CD4-positive, alpha-beta T cell treated with Interleukin-21 for 1 hour (primary cell): ENCODE measurements at places on chromosomes 1 and 21.

DNA sequence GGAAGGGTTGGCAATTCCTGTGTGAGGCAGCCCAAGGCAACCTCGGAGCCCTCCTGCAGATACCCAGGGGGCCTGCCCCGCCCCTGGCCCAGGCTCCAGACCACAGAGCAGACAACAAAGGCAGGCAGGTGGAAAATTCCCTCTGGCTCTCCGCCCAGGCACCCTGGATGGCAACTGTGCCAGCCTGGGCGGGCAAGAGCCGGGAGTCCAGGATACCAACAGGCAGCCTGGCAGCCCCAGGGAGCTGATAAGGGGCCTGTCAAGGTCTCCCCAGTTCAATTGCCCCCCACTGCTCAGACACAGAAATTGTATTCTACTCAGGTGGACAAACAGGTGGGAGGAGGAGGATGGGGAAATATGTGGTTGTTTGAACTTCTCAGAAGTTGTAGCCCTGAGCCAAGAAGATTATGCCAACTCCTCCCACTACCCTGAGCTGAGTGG is 15.4 kb upstream of the GPR37L1 start:
- DNase-seq = no peak

DNA sequence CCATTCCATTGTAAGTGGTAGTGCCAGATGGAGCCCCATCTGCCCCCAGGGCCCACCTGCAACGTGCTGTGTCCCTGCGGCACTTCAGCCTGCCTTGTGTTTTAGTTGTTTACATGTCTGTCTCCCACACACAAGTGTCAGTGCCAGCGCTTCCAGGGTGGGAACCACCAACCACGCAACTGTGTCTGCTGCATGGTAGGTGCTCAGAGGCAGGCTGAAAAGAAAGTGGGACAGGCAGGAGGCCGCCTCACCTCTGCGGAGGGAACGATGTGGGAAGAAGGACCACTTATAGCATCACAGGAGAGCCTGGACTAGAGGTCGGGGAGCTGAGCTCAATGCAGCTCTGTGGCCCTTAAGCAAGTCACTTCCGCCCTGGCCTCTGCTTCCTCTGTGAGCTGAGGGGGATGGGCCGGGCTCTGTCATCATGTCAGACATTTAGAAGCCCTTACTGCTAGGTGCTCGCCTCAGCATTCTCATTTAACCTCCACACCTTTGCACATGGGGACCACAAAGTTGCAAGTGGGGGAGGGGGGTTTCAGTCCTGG is 17.9 kb downstream of the SLC9A1 start:
- peak; percentile 75 for DNase-seq

DNA sequence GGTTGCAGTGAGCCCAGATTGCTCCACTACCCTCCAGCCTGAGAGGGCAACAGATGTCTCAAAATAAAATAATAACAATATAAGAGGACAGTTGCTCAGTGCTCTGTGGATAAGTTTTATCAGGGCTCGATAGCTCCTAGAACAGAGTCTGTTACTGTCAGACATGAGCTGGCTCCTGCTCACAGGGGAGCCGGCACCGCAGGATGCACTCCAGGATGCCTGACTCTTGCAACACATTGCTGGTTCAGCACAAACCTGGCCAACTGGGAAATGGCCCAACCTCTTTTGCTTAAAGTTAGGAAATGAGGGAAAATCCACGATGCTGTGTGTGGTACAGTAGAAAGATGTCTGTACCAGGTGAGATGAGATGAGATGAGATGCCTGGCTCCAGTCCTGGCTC is 5.8 kb upstream of the CTSE start:
- DNase-seq = no peak

GRCh38 chr1:28031173-28031572 is 57.2 kb downstream of the EYA3 start:
- DNase-seq = no peak

DNA sequence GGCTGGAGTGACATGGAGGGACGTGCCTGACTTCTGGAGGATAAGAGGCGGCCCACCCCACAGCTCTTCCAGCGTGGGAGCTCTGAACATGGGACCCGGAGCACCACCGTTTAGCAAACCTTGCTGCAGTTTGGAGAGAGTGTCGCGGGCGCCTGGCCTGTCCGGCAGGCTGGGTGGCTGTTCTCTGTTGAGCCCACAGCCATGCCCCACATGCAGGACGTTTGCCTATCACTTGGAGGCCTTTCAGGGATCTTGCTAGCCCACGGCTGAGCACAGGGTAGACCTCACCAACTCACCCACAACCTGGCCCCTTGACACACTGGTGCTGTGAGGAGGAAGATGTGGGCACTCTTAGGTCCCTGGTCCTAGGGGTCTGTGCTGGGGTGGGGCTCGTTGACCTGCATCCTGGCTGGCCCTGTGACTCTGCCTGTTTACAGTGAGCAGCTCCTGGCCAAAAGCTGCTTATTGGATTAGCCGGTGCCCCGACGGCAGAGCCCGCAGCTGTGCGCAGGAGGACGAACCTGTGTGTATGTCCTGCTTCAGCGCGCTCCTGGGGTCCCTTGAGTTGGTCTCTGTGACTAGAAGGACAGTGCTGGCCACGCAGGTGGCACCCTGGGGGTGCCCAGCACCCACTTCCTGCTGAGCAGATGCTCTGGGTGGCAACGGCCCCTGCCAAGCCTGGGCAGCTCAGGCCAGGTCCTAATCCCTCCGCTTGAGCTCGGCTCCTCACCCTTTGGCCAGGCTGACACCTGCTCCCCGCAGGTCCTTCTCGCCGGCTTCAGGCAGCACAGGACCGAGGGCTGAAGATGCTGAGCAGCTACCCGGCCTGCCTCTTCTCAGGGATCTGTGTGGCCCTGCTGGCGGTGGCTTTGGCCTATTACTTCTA is 72.4 kb upstream of the TRAPPC10 start:
- no peak for DNase-seq

DNA sequence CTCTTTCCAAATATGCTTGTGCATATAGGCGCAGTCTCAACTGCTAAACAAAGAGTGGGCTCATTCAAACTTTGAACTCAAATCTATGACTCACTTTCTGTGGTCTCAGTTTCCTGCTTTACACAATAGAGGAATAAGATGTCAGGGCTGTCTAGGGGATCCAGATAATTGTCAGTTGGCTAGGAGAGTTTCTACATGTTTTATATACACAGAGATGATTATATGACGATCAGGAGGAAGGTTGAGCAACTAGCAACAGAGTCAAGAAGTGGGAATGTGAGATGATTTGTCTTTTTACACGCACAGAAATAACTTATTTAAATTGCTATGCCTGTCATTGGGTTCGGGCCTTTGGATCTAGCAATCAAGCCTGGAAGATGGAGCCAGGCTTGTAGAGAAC is 299.4 kb upstream of the LYPLAL1 start:
- DNase-seq = no peak

DNA sequence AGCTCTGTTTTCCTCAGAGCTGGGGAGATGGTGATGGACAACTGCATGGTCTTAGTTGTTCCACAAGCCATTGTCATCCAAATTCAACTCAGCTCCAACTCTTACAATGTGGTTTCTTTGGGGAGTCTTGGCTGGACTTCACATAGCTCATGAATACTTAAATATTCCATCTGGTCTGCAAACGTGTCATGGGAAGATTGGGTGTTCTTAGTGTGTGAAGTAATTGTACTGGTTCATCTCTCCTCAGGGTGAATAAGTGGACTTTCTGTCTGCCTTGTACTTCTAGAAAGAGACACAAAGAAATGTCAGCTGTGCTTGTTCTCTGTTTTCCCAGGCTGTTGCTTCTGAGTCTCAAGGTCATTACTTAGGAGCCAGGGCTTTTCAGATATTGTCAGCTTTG is 106.6 kb downstream of the VPS13D start:
- DNase-seq = no peak

DNA sequence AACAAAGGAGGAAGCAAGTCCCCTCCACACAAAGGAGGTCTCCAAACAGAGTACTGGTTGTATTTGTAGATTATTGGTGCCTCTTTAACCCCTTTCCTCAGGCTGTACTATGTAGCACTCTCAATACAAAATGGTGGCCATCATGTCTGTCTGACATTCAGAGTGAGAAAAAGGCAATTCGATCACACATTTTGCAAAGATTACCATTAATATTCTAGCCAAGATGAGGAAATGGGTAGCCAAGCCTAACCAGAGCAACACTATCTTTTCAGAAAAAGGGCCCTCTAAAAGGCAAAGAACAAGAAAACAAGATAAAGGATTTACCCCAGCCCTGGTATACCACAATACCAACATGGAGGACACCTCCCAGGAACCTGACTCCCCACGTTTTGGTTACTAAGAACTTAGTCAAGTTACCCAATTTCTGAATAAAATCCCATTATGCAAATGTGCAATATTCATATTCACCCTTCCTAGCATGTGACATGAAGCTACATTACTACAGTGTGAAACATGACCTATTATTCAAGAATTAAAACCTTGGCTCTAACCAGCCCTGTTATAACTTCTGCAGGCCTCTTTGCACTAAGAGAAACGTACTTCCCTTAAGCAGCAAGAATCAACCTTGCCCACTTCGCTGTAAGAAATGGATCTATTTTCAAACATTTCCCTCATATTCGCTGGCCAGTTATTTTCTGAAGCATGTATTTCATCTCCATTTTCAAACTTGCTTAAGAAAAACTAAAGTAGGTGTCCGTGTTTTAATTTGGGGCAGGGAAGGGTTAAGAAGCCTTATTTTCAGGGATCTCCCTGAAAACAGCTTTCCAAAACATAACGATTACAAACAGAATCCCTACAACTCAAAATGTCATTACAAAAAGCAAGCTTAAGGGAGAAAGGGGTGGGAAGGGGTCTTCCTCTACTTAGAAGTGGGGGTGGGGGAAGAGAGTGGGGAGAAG is 2.1 kb downstream of the KDM5B start:
- no peak for DNase-seq

GRCh38 chr1:218658269-218658668 is 313.1 kb downstream of the TGFB2 start:
- DNase-seq = no peak

DNA sequence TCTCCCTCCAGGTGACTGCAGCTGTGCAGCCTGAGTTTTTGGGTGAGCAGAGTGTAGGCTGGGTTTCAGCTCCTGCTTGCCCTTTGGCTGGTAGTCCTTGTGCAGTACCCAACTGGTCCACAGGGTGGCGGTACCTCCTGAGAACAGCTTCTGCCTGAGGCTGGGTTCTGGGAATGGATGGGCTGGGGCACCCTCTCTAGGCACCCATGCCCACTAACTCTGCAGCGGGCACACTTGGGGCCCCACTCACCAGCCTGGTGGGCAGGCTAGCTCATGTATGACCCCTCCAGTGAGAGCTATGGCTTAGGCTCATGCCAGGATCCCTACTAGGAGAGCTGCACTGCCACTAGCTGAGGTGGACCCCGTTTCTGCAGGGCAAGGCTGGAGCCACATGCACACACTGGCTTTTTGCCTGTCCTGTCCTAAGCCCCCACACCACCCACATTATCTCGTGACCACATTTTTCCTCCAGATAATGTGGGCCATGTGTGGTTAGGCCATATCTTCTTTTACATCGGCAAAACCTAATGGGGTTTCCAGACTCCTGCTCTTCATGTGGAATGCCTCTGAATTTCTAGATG is 15.5 kb upstream of the GSTM4 start:
- DNase-seq = peak; percentile 87

DNA sequence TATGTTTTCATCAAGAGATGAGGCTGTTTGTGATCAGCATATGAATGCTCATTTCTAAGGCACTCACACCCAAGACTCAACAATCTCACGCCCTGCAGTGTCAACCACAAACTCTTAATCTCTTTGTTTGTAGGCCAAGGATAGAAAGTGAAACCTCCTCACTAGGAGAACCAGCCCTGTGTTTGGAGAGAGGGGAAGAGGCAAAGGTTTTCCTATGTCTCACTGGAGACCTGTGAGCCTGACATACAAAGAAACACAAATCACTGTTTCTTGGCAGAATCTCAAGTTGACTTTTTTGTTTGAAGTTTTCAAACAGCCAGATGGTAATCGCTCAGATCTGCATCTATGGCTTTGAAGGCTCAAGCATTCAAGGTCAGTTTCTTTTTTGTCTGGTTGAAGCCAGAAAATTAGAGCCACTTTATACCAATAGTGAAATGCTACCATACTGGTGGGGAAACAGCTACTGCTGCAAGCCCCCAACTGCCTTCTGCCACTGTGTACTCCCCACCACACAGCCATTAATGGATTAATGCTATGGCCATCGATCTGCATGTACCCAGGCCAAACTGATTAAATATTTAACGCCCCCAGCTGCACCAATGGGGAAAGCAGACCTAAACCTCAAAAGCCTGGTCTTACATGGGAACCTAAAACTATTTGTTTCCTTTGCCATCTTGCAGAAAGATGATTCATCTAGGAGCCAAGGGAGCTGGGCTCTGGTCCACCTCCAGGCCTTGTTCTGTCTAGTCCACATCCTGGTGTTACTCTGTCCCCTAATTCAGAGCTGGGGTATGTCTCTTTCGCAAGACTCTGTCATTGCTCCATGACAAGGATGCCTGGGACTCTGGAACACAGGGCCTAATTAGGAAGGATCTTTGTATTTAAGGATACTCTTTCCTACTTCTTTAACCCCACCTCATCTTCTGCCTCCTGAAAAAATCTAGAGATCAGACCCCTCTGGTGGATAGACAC is 16.3 kb downstream of the PDZK1 start:
- peak; percentile 67 for DNase-seq

GRCh38 chr1:93123201-93123783 is 44.2 kb downstream of the MTF2 start:
- DNase-seq = no peak

- DNase-seq = no peak
Observed at GRCh38 chr1:231029841-231030240, 10.2 kb downstream of the FAM89A start.

- DNase-seq = no peak
Observed at GRCh38 chr1:219323426-219323825, 149.7 kb downstream of the LYPLAL1 start.

- no peak for DNase-seq
Observed at GRCh38 chr1:93827128-93827527, 51.9 kb downstream of the DNTTIP2 start.

DNA sequence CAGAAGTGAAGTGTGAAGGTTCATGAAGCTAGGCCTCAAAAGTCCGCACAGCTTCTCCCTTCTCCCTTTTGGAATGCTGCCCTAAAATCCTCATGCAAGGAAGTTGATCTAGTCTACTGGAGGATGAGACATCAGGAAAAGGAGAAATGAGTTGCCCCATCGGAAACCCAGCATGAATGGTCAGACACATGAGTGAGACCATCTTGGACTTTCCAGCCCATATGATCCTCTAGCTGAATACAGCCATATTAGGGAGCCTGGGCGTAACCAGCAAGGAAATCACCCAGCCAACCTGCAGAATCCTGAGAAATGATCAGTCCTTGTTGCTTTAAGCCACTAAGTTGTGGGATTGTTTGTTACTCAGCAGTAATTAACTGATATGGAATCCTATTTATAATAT is 12.5 kb downstream of the DBT start:
- no peak for DNase-seq

GRCh38 chr1:179038528-179039281 is 13.0 kb downstream of the FAM20B start:
- no peak for DNase-seq

- DNase-seq = no peak
Observed at GRCh38 chr1:100252901-100253300, 3.3 kb upstream of the DBT start.

GRCh38 chr21:45949928-45950739 is 31.4 kb upstream of the COL6A1 start:
- DNase-seq = no peak

- DNase-seq = no peak
Observed at GRCh38 chr1:65371544-65371943, 48.9 kb upstream of the LEPR start.
